NCI-H1048 (cell line): ENCODE measurements at places on chromosomes 1 and 21.

GRCh38 chr1:245272676-245273075 lies 117.9 kb downstream of the KIF26B start:
- no peak for DNase-seq

DNA sequence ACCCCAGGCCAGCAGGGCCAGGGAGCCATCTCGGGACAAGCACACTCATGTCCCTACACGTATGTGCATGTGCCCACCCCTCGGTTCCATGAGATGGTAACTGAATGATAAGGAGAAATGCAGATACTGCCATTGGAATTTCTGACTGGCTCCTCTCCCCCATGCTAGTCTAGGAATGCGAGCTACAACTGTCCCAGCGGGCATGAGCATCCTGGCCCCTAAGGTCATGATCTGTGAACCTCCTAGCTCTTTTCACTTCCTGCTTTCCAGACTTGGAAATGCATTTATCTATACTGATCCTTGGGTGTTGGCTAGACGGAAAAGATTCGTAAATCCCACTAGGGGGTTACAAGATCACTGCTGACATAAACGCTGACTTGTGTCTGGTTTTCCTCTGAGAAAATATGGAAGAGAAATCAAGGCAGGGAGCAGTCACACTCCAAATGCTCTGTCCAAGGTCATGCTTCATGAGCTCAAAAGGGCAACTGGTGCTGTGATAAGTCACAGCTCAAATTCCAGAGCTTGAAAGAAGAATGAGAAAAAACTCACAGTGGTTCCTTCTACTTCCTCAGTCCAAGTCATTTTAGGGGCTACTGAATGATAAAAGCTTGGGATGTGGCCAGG lies 49.8 kb downstream of the SLC45A1 start:
- DNase-seq = no peak

GRCh38 chr1:116710420-116711262 lies 43.1 kb upstream of the IGSF3 start:
- no peak for DNase-seq

DNA sequence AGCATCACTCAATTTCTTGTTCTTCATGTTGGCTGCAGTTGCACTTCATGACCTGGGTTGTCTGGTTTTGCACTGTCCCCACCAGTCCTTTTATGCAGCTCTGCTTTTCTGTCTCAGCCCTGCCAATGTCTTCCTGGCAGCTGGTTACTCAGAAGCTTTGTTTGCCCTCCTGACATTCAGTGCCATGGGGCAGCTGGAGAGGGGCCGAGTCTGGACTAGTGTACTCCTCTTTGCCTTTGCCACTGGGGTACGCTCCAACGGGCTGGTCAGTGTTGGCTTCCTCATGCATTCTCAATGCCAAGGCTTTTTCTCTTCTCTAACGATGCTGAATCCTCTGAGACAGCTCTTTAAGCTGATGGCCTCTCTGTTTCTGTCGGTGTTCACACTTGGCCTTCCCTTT lies 6.6 kb downstream of the PIGV start:
- DNase-seq = no peak

GRCh38 chr21:42171091-42172053 lies 47.6 kb upstream of the ABCG1 start:
- no peak for DNase-seq

DNA sequence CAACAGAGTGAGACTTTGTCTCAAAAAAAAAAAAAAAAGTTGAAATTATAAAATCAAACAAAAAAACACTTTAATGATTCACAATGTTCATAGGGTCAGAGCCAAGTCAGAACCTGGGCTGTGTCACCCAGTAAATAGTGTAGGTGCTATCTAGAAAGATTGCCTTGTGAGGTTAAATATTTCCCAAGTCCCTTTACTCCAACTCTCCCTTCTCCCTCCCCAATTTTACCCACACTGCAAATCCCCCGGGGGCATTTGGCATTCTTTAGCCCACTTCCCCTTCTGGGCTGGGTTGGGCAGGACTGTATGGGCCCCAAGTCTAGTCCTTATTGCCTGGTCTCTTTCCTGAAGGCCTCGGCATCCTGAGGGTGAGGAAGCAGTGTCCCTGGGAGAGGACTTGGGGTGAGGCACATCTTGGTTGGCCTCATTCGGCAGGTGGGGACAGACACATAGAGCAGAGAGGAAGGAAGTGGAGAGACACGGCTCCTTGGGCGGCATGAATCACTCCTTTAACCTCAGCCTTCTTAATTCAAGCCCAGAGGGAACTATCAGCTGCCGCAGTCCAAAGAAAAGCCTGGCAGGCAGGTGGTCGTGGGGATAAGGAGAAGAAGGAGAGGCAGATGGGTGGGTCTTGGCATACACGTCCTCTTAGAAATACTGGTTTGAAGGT lies 8.2 kb downstream of the ADORA1 start:
- DNase-seq = no peak
